ENCODE measurements at places on chromosomes 13 and 19.

DNA sequence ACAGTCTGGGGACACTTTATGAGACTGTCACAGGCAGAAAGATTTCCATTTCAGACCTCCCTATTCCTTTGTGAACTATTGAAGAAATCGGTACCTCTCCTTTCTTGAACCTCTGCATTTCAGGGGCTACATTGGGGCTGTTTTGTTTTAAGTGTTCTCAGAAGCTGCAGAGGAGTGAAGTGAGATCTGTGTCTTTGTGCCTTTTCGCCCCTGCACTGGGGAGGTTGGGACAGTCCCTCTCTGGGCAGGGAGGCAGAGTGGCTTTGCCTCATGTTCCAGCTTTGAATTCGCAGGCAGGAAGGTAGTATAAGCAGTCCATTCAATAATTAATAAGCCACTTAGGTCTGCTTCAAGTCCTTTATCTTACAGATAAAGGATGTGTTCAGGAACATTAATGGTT lies 9.5 kb upstream of the AMER2 start:
- DNase-seq: no peak

DNA sequence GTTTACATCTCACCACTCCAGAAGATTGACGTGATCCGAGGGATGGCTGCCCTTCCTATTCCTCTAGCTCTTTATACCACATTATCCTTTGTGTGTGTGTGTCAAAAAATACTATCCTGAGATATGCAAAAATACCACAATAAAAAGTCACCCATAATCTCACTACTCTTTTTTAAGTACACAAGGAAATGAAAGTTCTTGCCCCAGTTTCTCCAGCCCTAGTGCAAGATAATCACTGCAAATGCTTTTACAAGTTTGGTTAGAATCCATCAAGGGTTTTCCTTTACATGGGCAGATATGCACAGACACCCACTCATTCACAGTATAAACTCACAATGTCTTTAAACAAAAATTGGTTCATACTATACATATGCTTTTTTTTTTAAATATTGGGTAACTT lies 89.3 kb downstream of the DIAPH3 start:
- DNase-seq: no peak

GRCh38 chr13:108561149-108561548 lies 68.3 kb upstream of the MYO16 start:
- DNase-seq: no peak

GRCh38 chr19:40274585-40275544 lies 10.3 kb downstream of the AKT2 start:
- no peak for DNase-seq

DNA sequence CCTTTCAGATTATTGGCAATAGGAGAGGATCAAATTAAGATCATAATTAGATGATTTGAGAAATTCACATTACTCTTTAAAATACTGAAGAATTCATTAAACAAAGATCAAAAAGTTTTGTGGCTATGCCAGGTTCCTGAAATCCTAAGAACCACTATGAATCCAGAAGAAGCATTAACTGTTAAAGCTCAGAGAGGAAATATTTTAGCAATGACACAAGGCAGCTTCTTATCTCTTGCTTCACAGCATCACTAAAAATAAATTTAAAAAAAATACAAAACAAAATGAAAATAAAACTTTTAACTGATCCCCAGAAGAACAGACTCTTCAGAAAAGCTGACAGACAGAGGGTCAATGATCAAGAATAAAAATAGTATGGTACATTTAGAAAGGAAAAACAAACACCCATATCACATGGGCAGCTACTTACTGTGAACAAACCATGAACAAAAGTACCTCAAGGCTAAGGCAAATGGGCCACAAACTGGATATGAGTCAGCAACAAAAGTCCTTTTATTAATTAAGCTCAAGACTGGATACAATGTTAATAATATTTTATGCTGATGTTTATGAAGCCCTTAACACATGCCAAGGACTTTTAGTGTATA lies 19.6 kb downstream of the RNF6 start:
- no peak for DNase-seq

- DNase-seq: no peak
Observed at GRCh38 chr13:109163037-109163379, 533.6 kb downstream of the MYO16 start.
